Stimulated activated CD8-positive, alpha-beta memory T cell treated with anti-CD3 and anti-CD28 coated beads, Interleukin-4, amount 100 ng/mL, for 48 hours (primary cell): ENCODE measurements at places on chromosomes 3 and 15.

DNA sequence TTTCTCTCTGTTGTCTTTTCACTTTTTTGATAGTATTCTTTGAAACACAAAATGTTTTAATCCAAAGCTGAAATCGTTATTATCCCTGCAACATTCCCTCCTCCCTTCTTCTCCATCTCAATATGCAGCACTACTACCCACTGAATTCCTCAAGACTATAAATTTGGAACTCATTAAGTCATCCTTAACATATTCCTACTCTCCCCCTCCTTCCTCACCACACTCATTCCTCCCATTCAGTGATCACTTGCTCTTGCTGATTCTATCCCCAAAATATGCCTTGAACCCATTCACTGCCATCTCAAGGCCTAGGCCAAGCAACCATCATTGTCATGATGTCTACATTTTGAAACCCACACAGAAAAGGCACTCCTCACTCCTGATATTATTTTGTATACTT lies 2.4 kb upstream of the PIK3R4 start:
- no peak for DNase-seq

DNA sequence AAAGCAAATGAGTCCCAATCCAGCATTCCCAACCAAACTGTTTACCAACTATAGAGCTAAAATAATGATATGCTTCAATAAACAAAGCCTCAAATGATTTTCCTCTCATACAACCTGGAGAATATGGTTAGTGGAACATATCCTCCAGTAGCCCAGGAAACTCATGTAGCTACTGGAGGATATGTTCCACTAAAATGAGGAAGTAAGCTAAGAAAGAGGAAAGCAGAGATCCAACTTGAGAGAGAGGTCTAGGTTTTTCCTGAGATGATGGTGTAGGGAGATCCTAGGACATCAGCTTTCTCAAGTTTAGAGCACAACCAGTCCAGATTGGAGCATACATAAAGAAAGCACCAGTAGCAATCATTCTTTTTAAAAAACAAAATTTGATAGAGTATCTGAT lies 44.6 kb upstream of the SLC4A7 start:
- no peak for DNase-seq

DNA sequence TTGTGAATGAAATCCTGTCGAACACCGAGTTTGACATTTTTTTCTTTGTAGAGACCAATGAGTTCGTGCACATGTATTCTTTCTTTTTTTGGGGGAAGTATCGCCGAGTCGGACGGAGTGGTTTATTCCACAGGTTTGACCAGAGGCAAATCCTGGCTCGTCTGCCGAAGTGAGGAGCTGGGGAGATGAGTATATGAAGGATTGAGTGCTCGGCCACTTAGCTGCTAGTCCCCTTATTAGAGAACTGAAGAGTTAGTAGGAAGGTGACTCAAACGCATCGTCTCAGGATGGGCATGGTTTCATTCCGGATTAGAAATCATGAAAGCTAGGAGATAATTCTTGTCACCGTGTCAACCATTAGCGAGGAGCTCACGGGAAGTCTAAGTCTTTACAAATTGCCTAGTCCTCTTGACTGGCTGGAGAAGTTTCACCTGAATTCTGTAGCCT lies 154.7 kb upstream of the GOLIM4 start:
- DNase-seq, result no peak

- no peak for DNase-seq
Observed at GRCh38 chr3:32256206-32256605, 17.7 kb downstream of the CMTM8 start.

DNA sequence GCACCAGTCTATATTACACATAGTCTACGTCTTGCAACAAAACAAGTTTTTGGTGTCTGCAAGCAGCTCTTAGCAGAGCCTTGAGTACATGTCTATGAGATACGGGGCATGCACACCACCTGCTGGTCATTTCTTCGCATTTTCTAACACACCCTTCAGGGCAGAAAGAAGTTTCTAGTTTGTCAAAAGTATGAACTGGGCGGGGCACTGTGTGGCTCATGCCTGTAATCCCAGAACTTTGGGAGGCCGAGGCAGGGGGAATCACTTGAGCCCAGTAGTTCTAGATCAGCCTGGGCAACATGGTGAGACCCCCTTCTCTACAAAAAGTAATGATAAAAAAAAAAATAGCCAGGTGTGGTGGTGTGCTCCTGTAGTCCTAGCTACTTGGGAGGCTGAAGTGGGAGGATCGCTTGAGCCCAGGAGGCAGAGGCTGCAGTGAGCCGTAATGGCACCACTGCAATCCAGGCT lies 64.2 kb upstream of the ARL8B start:
- DNase-seq, result peak; percentile 77
